Uterus (tissue), 4 donors: ENCODE measurements at places on chromosomes 4 and X.

- DNase-seq: no peak
These were observed 164.2 kb downstream of the MAB21L2 start for GRCh38 chr4:150746156-150746555.

DNA sequence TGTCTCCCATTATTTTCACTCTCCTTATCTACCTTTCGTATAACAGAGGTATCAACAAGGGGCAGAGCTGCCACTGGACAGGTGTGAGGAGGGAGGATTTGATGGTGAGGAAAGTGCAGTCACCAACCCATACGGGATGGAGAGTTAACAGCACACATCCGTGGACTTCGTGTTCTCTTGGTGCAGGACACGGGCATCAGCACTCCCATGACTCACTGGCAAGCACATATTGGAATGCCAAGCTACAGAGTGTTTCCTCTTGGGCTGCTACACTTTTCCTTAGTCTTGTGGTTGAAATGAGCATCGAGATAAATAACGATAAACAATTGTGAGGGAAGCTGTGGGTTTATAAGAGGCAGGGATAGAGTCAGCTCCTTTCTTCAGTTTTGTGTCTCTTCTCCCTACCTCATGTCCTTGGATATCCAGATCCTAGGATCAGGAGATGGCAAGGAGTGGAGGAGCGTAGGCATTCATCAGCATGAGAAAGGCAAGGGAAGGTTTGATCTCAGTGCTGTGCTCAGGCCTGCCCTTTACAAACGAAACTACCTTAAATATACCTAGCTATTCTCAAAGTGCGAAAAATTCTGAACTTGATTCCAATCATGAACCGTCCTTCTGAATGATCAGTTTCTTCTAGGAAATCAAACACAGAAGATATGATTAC, 96.3 kb downstream of the ZNF827 start:
- no peak for DNase-seq

GRCh38 chr4:89196056-89196674, 84.8 kb downstream of the TIGD2 start:
- no peak for DNase-seq

- no peak for DNase-seq
These were observed 9.7 kb upstream of the GEMIN8 start for GRCh38 chrX:14039344-14039743.

DNA sequence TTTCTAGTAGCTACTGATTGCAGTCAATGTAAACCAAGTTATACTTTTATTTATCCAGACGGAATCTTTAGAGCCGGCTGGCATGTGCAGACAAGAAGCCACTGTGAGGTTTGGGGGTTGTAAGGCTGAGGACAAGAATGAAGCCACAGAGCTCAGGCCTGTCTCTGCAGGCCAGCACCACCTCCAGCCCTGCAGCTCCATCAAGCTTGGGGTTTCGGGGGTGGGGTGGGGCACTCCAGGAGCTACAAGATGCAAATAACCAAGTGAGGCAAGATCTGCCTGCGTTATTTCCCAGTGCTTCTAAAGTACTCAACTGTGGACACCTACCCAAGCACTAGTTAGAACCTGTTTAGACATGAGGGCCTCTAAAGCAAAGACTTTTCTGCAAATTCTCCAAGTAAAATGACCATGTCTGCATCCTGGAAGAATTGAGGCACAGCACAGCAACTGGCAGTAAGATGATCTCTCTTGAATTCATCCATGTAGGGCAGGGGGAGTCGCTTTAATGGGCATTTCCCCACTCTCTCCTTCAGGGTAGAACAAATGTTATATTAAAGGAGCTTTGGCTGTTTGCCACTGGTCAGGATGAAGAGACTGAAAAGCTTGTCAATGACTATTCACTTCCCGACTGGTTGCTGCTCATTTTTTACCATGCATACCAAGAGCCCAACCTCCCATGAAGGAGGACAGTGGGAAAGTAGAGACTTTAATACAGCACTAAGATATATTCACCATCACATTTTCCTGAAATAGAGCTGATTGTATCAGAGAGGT, 222.5 kb downstream of the MGST2 start:
- DNase-seq: no peak

DNA sequence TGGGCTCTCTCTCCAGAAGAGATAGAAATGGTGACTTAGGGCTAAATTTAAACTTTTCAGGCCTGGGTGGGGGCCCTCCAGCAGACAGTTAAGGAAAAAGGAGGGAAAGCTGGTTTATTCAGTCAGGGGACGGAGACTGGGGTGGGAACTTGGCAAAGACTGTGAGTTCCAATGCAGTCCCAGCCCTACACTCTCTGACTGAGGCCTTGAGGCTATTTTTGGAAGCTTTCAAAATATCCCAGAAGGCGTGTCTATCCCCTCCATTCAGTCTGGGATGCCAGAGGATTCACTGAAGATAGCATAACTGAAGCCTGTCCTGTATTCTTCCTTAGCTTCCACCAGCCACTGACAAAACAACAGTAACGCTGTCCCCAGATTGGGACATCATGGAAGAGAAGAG, 32.1 kb upstream of the MSN start:
- peak; percentile 35 for DNase-seq

DNA sequence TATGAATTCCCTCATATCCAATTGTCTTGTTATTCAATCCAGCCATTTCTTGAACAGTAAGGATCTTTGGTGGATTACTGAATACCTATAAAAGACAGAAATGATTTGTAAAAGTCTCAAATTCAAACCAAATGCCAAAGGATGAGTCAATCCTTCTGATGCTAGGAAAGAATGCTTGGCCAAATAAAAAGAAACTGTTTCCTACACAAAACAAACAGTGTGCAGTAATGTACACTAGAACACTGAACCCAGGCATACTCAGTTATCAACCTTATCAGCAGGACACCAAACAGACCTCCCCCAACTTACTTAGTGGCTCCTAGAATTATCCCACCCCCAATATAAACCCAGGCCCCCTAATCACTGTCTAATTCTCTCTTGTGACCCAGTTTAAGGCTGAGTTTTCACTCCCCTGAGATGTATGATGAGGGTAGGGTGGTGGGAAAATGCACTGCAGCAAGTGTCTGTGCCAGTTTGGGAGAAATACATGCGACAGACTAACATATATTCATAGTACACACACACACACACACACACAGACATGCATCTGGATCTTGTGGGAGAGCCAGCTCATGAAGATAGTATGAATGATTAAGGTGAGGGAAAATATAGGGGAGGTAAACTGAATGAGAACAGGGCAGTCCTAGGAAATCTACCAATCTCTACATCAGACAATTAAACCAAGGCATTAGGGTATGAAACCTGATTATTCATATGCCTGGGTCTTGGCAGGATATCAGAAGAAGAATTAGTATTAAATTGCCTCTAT, 35.0 kb downstream of the CLDN2 start:
- DNase-seq: no peak

DNA sequence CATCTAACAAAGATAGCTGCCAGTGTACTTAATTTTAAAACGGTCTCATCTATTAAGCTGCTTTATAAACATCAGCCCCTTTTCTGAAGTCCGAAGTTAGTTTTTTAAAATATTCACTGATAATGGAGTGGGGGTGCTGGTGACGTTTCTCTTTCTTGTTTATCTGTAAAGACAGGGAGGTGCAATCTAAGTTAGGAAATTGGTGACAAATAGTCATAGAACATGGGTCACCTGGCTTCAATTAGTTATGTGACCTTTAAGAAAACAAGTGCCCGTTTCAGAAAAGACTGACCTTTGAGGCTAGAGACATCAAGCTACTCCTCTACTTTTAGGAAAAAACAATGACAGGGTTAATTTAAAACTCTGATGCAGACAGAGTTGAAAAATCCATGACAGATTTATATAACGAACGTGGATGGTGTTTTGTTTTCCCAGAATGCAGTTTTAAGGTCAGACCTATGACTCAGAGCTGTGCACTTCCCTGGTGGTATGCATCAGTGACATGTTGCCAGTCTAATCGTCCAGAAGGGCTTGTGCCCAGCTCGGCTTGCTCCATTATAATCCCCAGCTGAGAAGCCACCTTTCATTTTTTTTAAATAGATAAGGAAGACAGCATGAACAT, 38.2 kb downstream of the FHL1 start:
- DNase-seq: no peak

DNA sequence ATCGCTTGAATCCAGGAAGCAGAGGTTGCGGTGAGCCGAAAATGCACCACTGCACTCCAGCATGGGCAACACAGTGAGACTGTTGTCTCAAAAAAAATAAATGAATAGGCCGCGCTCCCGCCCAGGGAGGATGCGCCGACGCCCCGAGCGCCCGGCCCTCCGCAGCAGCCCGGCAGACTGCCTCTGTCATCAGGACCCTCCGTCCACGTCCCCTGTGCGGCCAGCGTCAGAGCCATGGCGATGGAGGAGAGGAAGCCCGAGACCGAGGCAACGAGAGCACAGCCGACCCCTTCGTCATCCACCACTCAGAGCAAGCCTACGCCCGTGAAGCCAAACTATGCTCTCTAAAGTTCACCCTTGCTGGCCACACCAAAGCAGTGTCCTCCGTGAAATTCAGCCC, 21.4 kb downstream of the LIAS start:
- DNase-seq: no peak

DNA sequence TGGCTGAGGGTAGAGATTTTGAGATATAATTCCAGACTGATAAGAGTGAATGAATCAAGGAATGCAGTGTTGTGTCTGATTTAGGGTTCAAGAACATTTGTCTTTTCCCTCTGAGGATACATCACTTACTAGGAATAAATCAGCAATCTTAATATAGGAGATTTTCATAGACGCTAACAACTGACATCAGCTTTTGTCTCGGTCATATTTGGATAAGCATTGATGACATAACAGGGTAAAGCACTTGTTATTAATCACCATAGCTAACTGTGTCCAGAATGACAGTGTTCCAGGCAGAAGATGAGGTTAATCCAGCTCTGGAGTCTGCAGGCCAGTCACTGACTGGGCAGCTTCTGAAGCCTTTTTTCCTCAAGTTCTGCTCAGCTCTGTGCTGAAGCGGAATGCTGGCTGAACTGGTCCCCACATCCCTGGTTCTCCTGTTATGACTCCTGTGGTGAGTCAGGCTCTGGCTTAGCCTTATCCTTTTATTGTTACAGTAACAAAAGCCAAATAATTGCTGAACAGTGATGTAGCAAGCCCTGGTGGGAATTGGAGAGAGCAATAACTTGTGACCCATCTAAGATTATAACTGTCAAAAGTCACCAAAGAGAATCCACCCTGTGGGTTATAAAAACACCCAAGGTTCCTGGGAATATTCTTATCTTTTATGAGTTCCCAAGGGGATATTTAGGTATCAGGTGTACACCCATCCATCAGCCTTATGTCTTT, 41.8 kb downstream of the FNIP2 start:
- peak; percentile 76 for DNase-seq

- no peak for DNase-seq
These were observed 6.5 kb downstream of the TIFA start for GRCh38 chr4:112279025-112279881.

- no peak for DNase-seq
These were observed 29.8 kb downstream of the DYNLT3 start for GRCh38 chrX:37817579-37817978.

DNA sequence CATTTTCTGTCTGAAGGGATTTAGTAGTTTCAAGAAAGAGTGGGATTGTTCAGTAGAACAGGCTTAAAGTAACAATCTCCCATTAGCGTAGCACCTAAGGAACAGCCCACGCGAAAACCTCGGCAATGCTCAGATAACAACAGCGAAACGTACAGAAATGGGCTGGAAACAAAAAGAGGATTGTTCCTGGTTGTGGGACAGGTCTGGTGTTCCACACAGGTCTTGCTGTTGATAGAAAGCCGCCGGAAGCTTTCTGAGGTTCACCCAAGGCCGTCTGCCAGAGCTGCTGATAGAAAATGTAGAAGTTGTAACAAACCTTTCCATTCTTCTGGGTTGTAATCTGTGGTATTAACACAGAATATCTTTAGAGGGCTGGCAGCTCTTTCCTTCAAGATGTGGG, 69.4 kb upstream of the CLCN4 start:
- DNase-seq: no peak

GRCh38 chr4:55409468-55410171, 13.9 kb downstream of the TMEM165 start:
- no peak for DNase-seq

GRCh38 chr4:10302096-10302495, 155.1 kb downstream of the ZNF518B start:
- DNase-seq: no peak

- no peak for DNase-seq
These were observed 44.0 kb downstream of the PCYT1B start for GRCh38 chrX:24603191-24603590.

GRCh38 chr4:8917321-8917811, 45.7 kb upstream of the HMX1 start:
- DNase-seq: no peak

DNA sequence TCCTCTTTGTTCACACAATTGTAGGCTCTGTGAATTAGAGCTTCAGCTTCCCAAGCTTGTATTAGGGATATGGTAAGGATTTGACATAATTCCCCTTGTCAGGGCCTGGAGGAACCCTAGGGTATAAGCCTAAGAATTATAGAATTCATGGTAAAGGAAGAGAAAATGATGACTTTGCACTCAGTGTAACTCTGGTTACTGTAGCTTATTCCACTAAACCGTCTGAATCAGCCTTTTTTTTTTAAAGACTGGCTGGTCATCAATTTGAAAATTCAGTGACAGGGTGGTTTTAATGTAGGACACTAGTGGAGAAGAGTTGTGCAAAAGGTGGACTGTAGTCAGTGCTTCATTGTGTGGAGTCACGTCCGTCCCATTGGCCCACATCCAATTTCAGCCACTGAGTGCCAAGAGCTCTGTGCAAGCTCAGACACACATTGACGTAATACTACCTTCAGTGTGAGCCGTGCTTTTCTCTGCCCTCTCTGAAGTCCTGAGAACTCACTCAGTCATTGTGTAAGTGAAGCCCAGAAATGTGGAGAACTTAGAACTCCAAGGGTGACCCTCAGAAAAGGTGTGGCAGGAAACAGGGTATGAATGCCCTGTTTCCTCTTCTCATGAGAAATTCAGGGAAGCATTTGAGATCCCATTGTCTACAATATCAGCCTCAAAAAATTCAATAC, 449.8 kb downstream of the C4orf33 start:
- peak; percentile 53 for DNase-seq

DNA sequence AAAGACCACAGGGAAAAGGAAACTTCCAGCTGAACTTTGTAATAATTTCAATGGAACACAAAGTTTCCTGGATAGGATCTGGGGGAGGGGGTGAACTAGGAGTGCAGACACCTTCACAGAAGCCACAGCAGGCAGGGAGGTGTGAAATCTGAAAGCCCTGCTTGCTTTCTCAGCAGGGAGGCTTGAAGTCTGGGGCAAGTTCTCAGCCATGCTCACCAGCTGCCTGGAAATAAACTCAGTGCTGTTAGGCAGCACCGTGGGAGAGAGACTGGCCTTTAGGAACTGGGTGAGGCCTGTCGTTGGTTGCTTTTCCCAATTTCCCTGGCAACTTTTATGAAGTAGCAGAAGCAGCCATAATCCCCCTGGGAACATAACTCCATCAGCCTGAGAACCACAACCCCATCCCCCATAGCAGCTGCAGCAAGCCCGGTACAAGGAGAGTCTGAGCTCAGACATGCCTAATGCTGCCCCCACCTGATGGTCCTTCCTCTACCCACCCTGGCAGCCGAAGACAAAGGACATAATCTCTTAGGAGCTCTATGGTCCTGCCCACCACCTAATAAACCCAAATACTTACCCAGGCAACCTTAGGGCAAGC, 39.2 kb upstream of the NMU start:
- DNase-seq: no peak
